NCI-H187 treated with DMSO at 0.1 percent for 48 hours (cell line): ENCODE measurements at places on chromosomes 16 and 17.

DNA sequence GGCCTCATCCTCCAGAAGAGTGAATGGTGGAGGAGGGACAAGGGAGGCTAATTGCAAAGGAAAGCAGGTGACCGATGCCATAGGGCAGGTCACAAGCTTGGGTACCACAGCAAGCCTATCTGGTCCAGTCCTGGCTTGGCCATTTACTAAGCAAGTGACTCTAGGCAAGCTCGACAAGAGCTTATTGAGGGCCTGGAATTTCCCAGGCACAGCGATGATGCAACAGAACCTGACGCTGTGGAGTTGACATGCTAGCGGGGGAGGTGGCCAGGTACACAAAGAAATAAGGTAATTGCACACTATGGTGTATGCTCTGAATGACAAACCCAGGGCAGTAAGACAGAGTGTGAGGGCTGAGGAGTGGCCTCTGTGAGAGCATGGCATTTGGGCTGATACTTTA, 98.5 kb downstream of the PGS1 start:
- no peak for DNase-seq

- no peak for DNase-seq
Observed at GRCh38 chr17:33580215-33580614, 287.1 kb upstream of the ASIC2 start.

DNA sequence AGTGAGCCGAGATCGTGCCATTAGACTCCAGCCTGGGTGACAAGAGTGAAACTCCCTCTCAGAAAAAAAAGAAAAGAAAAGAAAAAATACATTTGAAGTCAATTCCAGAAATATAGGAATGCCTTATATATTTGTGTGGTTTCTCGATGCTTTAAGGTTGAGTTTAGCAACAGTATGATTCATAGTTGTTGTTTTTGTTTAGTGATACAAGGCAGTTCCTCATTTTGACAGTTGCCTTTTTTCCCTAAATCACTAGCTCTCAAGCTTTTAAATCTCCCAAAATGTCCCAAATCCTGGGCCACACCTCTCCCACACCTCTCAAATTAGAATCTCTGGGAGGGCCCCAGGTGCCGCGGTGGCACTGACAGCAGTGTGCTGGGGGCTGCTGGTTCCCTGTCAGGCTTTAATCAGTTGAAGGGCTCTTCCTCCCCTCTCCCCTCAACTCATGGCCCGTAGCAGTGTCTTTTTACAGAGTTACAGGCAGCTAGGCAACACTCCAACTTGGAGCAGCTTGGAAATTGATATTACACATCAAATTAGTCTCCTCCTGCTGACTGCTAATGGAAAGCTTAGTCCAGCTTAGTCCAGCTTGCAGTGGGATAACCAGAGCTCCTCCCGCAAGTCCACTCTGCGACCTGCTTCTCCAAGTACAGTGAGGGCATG, 58.4 kb downstream of the EPN2 start:
- no peak for DNase-seq

- no peak for DNase-seq
Observed at GRCh38 chr17:50799582-50799981, 32.3 kb upstream of the ANKRD40CL start.

GRCh38 chr17:62892870-62893338, 73.1 kb upstream of the TANC2 start:
- no peak for DNase-seq

- no peak for DNase-seq
Observed at GRCh38 chr16:11901091-11901490, 14.7 kb downstream of the GSPT1 start.
